ENCODE measurements at places on chromosomes 1 and 21.

GRCh38 chr1:245332513-245332912 is 177.7 kb downstream of the KIF26B start:
- H3K27ac ChIP-seq: no peak overlapping the region
- no peaks in the 10 kb centered on the region for H3K36me3 ChIP-seq
- H3K4me3 ChIP-seq: no peak overlapping the region
- peaks cover 5% of the 10 kb centered on the region for H3K27me3 ChIP-seq
- no peaks in the 10 kb centered on the region for H3K4me1 ChIP-seq

DNA sequence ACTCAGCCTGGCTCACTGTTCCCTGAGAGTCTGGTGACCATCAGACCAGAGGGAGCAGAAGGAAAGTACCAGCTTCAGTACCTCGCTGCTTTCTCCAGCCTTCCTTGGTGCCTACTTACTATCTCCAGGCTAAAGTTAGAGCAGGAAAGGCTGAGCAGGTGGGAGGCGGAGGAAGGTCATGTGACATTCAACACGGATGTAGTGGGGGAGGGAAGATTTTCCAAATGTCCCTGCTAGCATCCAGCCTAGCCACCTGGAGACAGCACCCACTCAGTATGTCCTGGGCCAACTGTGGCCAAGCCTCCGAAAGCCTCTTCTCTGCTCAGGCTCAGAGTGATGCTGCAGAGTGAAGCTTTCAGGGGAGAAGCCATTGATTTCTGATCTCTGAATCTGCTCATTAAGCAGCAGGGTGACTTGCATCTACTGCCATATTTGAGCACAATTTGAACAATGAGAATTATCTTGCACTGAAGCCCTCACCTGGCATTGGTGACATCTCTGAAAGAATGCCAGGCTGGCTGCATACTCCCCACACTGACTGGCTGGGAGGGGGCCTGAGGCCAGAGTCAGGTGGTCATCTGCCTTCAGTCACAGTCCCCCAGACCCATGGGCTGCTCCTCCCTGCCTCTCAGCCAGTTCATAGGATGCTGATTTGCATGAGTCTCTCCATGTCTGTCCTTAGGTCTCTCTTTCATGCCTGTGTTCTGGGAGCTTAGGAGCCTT is 86.2 kb downstream of the KCND3 start:
- no peak for DNase-seq
- H3K36me3 ChIP-seq: no peaks in the 10 kb centered on the region
- peaks cover 11% of the 10 kb centered on the region for H3K27me3 ChIP-seq

DNA sequence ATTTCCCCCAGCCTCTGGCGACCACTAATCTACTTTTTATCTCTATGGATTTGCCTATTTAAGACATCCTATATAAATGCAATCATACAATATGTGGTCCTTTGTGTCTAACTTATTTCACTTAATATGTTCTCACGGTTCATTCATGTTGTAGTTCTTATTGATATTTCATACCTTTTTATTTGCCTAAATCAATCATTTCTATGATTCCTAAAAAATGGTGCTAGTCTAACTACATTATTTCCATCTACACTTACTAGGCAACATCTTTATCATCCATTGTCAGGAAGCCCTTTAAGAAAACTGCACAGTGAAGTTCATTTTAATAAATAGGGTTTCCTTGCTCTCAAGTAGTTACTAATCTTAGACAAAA is 380 bp upstream of the FBXO28 start:
- H3K27me3 ChIP-seq: no peaks in the 10 kb centered on the region
- no peak for DNase-seq
- peaks cover 9% of the 10 kb centered on the region for H3K4me1 ChIP-seq
- H3K4me3 ChIP-seq: peak overlapping the region; percentile 88
- peak overlapping the region; percentile 92 for H3K27ac ChIP-seq
- H3K36me3 ChIP-seq: no peaks in the 10 kb centered on the region

DNA sequence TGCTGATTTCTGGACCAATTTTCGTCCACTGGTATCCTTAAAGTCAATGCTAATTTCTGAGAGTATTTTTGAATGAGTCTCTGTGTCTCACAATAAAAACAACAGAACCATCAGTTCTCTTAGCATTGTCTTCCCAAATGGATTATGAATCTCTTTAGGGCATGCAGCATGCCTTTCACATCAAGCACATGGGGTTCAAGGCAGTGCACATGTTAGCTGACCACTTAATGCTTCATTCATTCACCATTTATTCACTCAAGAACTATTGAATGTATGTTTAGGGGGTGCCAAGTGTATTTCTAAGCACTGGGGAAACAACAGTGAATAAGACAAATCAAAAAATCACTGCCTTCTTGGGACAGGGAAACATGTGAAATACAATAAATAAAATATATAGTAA is 126.7 kb upstream of the SLC44A3 start:
- DNase-seq: no peak
- no peaks in the 10 kb centered on the region for H3K36me3 ChIP-seq
- peaks cover 56% of the 10 kb centered on the region for H3K27me3 ChIP-seq
- no peak overlapping the region for H3K27ac ChIP-seq

GRCh38 chr1:190453550-190453949 is 24.1 kb downstream of the BRINP3 start:
- no peaks in the 10 kb centered on the region for H3K4me1 ChIP-seq
- no peaks in the 10 kb centered on the region for H3K27me3 ChIP-seq
- no peak overlapping the region for H3K4me3 ChIP-seq
- no peak for DNase-seq

DNA sequence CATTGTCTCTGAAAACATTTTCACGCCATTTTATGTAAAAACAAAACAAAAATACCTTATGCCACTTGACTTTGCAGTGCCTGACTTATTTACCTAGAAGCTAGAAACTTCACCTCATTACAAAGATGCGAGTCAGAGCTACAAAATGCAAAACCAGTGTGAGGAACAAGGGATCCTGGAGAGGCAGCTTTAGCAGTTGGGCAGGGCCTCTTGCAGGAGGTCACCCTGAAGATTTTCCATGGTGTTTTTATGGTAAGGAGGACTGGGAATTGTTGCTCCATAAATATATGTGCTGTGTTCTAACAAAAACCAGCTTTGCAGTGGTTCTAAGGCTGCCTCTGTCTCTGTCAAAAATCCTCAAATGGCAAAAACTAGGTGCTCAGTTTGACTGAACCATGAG is 36.4 kb upstream of the TARBP1 start:
- H3K36me3 ChIP-seq: no peaks in the 10 kb centered on the region
- no peak overlapping the region for H3K27ac ChIP-seq
- H3K27me3 ChIP-seq: no peaks in the 10 kb centered on the region
- H3K4me3 ChIP-seq: no peak overlapping the region

GRCh38 chr1:8477166-8477982 is 159.5 kb downstream of the SLC45A1 start:
- H3K27me3 ChIP-seq: no peaks in the 10 kb centered on the region
- H3K4me1 ChIP-seq: peaks cover 43% of the 10 kb centered on the region
- no peak overlapping the region for H3K4me3 ChIP-seq
- H3K27ac ChIP-seq: peak overlapping the region; percentile 80
- no peak for DNase-seq

DNA sequence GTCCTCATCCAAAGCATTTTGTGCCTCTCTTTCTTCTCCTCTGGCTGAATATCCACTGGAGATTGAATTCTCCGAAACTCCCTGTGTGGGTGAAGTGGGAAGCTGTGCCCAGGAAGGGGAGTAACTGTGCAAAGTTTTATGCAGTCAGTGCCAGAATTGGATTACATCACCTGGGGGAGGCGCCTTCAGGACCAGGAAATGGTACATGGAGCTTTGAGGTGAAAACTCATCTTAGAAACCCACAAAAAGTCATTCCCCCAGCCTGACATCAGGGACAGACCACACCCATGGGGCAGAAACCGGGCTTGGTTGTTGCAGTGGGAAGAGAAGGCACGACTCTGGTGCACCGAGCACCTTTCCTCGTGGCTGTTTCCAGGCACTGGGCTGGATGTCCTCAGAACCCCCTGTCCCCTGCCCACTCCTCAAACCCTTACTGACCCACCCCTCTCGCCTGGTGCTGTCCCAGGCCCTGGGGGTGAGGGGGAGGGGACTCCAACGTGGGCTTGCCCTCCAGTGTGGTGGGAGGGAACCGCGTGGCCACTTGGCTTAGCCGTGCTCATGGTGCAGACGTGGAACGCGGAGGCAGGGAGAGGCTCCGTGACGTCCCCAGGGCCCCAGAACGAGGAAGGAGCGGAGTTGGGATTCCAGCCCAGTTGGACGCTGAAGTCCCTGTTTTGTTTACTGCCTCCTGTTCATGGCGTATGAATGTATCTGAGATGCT is 15.7 kb downstream of the TFF3 start:
- no peak overlapping the region for H3K27ac ChIP-seq
- H3K27me3 ChIP-seq: no peaks in the 10 kb centered on the region
- peaks cover 19% of the 10 kb centered on the region for H3K36me3 ChIP-seq
- H3K4me1 ChIP-seq: no peaks in the 10 kb centered on the region

GRCh38 chr1:175216444-175216843 is 23.9 kb upstream of the KIAA0040 start:
- no peaks in the 10 kb centered on the region for H3K27me3 ChIP-seq
- H3K27ac ChIP-seq: no peak overlapping the region
- no peak overlapping the region for H3K4me3 ChIP-seq
- peaks cover 46% of the 10 kb centered on the region for H3K4me1 ChIP-seq
- no peak for DNase-seq

GRCh38 chr1:226737819-226738420 is 1.2 kb downstream of the ITPKB start:
- peak overlapping the region; percentile 94 for H3K27ac ChIP-seq
- peaks cover 40% of the 10 kb centered on the region for H3K36me3 ChIP-seq
- no peak for DNase-seq
- H3K27me3 ChIP-seq: no peaks in the 10 kb centered on the region
- H3K4me1 ChIP-seq: peaks cover 36% of the 10 kb centered on the region

DNA sequence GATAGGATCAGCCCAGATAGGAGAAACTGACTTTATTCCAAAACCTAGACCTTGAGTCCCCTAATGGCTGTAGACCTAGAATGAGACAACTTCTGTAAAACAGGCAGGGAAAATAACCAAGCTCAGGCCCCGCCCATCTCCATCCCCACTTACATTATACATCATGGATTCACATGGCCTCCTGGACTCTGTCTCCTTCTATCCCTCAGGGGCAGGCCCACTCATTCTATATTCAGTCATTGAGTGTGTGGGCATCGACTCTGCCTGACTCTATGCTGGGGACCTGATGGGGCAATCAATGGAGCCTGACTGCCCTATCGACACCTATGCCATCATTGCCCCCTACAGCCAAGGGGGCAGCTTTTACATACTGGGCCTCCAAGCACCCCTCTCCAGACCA is 6.4 kb downstream of the AVPR1B start:
- no peaks in the 10 kb centered on the region for H3K36me3 ChIP-seq
- no peak overlapping the region for H3K4me3 ChIP-seq
- H3K4me1 ChIP-seq: peaks cover 14% of the 10 kb centered on the region
- DNase-seq: no peak
- H3K27ac ChIP-seq: no peak overlapping the region

DNA sequence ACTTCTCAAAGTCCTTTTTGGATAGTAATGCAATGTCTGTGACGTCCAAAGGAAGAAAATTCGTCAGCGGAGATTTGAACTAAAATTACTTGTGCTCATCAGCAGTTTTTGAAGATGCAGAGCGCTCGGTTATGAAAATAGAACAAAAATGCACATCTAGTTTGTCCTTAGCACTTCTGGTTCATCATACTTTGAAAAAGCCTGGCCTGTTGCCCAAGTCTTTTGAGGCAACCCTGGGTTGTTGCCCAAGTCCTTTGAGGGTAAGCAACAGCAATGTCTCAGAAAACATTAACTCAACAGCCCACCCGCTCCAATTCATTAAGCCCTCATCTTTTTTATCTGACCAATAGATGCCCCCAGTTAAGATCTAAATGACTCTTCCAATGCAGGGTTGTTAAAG is 91.9 kb downstream of the HUNK start:
- H3K4me3 ChIP-seq: no peak overlapping the region
- H3K27ac ChIP-seq: no peak overlapping the region
- no peak for DNase-seq
- H3K4me1 ChIP-seq: no peaks in the 10 kb centered on the region
- H3K36me3 ChIP-seq: no peaks in the 10 kb centered on the region

DNA sequence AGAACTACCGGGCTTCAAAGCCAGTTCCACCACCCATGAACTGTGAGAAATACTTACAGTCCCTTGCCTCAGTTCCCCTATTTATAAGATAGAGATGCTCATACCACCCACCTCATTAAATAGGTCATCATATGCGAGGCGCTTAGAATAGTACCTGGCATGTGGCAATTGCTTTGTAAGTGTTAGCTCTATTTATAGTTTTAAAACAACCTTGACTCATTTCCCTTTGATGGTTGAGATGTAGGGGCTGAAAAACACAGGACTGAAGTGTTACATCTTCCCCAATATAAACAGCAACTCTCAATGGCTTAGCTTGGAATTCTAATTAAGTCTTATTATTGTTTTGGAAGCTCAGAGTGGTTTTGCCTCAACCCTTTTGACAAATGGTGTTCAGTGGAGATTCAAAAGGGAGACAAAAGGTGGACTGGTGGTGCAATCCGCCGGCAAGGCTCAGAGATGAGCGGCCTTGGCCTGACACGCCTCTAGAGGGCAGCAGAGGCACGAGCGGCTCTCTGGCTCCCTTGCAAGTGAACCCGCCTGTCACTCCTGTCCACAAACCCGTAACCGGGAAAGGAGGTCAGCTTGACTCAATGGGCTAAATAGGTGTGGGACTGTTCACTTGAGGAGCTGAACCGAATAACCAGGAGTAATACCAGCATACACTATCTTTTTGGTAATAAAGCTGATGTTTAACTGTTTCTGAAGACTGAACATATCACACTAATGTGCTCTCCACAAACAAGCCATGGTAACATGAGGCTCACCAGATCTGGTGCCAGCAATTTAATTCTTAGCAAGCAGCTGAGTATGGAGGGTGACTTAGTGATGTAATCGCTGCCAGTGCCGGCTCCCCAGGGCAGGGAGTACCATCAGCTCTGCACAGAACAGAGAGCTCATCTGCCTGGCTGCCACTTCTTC is 19.5 kb upstream of the SMYD2 start:
- H3K36me3 ChIP-seq: no peaks in the 10 kb centered on the region
- peak; percentile 52 for DNase-seq
- H3K27ac ChIP-seq: no peak overlapping the region
- H3K27me3 ChIP-seq: peaks cover 67% of the 10 kb centered on the region
- peaks cover 5% of the 10 kb centered on the region for H3K4me1 ChIP-seq
- no peak overlapping the region for H3K4me3 ChIP-seq

DNA sequence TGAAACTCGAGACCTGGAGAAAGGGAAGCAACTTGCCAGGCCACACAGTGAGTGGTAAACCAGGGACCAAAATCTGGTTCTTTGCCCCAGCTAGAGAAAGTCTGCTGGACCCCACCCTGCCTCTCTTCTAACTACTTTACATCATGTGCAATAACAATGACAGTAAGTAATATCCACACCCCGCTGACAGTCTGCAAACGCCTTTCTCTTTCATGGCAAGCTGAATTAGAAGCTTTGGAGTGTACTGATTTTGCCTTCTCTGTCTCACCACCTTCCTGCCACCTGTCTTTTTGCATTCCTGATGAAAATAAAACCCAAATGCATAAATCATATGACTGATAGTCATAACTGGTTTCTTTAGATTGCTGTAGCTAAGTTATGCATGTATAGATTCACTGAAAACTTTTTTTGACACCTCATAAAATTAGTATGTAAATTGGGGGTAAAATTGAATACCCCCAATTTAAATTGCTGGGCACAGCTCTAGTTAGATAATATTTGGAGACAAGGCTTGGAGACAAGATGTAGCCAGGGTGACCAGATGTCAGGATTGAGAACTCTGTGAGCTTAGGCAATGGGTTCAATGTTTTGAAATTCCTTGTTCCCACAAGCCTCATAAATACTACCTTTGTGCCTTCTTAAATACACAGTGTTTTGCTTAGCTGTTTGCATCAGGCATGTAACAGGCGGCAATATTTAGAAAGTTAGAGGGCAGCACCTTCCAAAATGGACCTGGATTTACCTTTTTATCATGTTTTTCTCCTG is 73.5 kb downstream of the ST6GALNAC5 start:
- H3K4me3 ChIP-seq: no peak overlapping the region
- H3K36me3 ChIP-seq: no peaks in the 10 kb centered on the region
- no peaks in the 10 kb centered on the region for H3K27me3 ChIP-seq
- H3K27ac ChIP-seq: no peak overlapping the region
- no peaks in the 10 kb centered on the region for H3K4me1 ChIP-seq
- no peak for DNase-seq
